NCI-H460 (cell line): ENCODE measurements at places on chromosomes 12 and 14.

DNA sequence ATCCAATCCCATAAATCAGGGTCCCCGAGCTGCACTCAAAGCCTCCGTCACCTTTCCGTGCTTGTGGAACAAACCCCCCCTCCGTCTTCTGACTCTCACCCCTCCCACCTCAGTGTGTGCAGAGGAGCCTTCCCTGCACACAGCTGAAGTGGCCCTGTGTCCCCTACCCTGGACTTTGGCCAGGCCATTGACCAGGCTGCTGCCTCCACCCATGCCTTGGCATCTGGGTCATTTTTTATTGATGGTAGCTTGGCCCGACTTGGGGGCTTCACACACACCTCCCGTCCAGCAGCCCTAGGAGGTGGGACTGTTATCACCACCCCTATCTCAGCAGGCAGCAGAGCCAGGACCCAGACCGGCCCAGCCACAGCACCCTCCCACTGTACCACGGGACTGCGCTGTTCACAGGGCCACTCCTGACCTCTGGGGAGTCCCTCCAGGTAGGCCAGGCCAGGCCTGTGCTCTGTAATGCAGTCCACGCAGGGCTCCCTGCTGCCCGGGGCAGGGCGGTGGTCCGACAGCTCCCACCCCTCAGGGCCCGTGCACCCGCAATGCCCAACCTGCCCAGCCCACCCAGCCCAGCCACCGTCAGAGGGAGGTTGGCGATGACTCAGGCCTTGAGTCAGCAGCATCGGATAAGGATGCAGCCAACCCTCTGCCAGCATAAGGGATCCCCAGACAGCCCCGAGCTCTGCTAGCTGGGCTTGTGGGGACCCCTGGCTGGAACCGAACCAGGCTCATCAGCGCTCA is 9.2 kb upstream of the INF2 start:
- peak; percentile 78 for DNase-seq

- no peak for DNase-seq
These were observed 123.4 kb downstream of the CCDC91 start for GRCh38 chr12:28313631-28314030.

GRCh38 chr12:68189821-68190242 is 30.3 kb upstream of the IFNG start:
- DNase-seq: no peak

DNA sequence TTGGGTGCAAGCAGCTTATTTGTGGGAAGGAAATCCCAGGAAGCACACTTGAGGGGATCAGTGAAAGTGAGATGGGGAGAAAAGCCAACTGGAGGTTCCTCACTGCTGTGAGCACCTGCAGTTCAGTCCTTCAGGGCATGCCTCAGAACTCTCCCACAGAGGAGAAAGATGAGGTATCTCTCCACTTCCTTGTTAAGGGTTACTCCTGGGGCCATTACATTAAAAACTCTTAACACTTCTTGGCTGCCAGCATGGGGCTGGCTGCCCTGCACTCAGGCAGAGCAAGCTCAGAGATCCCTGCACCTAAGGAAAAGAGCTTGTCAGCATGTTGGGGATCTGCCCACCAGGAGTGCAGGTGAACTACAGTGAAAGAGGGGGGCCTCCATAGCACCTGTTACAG is 28.8 kb downstream of the FERMT2 start:
- no peak for DNase-seq

DNA sequence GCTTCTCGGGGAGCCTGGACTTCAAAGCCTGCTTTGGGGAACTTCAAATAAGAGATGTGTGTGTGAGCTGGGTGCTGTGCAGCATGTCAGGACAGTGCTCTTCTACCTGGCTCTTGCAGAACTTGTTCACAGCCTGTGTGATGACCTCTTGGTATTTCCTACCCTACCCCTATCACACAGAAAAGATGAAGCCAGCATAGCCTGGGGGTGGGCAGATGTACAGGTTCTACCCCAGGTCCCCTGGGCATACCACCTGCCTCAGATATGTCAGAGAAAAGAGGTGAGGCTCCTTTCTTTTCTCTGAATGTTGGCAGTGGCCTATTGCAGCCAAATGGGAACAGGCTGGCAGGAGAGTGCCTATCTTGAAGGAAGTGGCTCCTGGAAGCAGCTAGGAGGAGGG is 111.7 kb upstream of the ALG10B start:
- DNase-seq: no peak

GRCh38 chr12:62328296-62328921 is 68.2 kb downstream of the USP15 start:
- DNase-seq: no peak
